ENCODE measurements at places on chromosomes 3 and 15. TPM values are rescaled to one million over a fixed set of nuclear protein-coding genes. Genes with fewer than 3 reads are reported as not detected.

DNA sequence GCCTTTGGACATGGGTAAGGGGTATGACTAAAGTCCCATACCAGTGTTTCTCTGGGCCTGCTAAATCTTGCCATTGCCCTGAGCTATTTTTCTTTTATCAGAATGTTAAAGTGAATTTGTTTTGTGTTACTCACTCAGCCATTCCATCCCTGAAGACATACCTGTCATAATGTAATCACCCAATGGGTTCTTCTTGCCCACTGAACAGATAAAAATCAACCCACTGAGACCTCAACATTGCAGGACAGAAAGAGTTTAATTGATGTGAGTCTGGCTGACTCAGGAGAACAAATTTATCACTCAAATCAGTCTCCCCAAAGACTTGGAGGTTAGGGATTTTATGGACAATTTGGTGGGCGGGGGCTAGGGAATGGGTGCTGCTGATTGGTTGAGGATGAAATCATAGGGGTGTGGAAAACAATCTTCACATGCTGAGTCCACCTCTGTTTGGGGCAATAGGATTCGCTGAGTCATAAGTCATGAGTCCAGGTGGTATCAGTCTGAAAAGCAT is 47.4 kb downstream of the ILDR1 start:
- H3K4me1 ChIP-seq = peaks cover 15% of the 10 kb centered on the region
- no peak for DNase-seq
- H3K27ac ChIP-seq = no peak overlapping the region
- H3K4me3 ChIP-seq = no peak overlapping the region
- no peaks in the 10 kb centered on the region for H3K27me3 ChIP-seq

DNA sequence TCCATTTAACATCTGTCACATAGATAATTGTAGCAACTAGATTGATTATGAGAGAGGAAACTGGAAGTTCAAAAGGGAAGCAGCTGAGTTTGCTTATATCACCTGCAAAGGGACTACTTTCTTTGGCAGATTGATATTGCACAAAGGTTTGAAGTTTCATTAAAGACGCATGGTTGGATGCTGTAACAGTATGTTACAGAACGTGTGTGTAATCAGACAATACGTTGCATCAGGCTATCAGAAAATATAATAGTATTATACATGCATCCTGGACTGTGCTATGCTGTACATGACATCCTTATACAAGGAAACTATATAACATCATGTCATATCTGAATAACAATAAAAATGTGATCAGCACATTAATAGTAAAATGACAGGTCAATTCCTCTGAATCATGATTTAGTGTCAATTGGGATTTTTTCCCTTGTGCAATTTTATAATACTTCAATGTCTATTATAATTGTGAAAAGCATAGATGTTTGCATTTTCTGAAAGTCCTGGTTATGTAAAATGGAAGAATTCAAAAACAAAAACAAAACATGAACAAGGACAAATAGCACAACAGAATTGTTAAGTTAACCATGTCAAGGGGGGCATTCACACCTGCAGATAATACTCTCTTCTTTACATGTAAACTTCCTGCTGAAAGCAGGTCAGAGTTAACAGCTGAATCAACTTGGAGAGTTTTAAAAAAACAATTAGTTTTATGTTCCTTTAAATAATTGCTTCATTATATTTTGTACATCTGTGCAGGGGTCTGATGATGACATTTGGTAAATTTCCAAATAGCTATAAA is 283.2 kb upstream of the KCNH8 start:
- peaks cover 4% of the 10 kb centered on the region for H3K27me3 ChIP-seq
- H3K36me3 ChIP-seq = no peaks in the 10 kb centered on the region
- H3K4me3 ChIP-seq = no peak overlapping the region
- H3K27ac ChIP-seq = no peak overlapping the region
- H3K4me1 ChIP-seq = no peaks in the 10 kb centered on the region

GRCh38 chr3:195556390-195556789 is 13.3 kb upstream of the PPP1R2 start:
- H3K27ac ChIP-seq = no peak overlapping the region
- no peaks in the 10 kb centered on the region for H3K36me3 ChIP-seq
- H3K4me1 ChIP-seq = peaks cover 20% of the 10 kb centered on the region
- H3K4me3 ChIP-seq = no peak overlapping the region
- no peak for DNase-seq

DNA sequence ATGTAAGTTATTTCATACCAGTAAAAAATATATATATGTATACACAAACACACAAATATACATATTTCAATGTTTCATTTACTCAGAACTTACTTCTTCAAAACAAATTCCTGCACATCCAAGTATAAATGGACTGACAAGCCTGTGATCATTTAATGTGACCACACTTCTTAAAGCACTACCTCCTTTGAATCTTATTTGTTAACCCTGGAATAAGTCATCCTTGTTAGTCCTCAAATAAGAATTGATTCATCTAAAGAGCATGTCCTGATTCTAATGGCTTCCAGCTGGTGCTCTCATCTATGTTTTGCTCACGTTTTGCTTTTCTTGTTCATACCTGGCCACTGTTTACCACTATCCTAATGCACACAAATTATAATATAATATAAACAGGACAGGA is 103.9 kb upstream of the UBP1 start:
- H3K4me1 ChIP-seq = peaks cover 34% of the 10 kb centered on the region

DNA sequence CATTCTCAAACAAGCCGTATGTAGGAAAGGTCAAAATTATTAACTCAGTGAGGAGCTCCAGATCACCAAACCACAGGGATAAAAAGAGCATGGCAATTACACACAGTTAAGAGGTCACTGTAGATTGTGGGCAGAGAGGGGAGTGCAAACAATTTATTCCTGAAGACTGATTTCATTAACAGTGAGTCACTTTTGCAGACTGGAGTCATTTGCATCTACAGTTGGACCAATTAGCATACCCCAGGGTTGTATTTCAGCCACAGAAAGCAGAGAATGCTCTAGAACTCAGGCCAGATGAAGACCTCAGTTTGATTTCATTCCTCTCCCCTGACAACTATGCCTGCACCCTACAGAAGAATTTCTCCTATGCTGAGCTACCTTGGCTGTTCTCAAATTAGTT is 40.1 kb downstream of the SETMAR start:
- H3K27ac ChIP-seq = no peak overlapping the region
- H3K4me1 ChIP-seq = no peaks in the 10 kb centered on the region
- no peaks in the 10 kb centered on the region for H3K36me3 ChIP-seq

DNA sequence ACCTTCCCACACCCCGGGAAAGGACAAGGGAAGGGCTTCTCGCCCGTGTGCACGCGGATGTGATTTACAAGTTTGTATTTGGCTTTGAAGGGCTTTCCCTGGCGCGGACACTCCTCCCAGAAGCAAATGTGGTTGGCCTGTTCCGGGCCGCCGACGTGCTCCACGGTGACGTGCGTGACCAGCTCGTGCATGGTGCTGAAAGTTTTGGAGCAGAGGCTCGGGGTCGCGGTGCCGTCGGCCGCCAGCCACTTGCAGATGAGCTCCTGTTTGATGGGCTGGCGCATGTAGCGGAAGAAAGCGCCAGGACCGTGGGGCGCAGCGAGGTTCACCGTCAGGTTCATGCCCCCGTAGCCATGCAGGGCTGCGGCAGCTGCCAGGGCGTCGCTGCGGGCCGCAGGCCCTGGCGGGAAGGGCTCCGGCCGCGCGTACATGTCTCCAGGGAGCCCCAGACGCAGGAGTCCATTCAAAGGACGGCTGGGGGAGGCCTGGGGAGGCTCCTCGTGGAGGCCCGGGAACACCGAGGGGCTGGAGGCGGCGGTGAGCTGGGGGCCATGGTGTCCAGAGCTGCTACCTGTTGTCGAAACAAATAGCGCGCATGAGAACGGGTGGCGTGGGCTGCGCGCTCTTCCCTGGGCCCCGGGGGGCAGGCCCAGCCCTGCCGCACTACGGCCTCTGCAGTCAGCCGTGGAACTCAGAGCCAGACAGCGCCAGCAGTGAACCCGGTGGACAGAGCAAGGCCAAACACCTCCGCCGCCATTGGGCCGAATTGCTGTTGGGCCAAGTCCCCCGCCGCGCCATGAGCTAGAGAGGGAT is 10.2 kb downstream of the ZIC4 start:
- peaks cover 26% of the 10 kb centered on the region for H3K36me3 ChIP-seq
- no peak overlapping the region for H3K4me3 ChIP-seq
- H3K27me3 ChIP-seq = peaks cover 92% of the 10 kb centered on the region
- no peak overlapping the region for H3K27ac ChIP-seq
- peaks cover 12% of the 10 kb centered on the region for H3K4me1 ChIP-seq
- DNase-seq = no peak

GRCh38 chr15:81225161-81225671 is 28.5 kb downstream of the IL16 start:
- DNase-seq = no peak
- H3K36me3 ChIP-seq = no peaks in the 10 kb centered on the region
- no peak overlapping the region for H3K27ac ChIP-seq
- H3K27me3 ChIP-seq = peaks cover 1% of the 10 kb centered on the region
- H3K4me3 ChIP-seq = no peak overlapping the region
- H3K4me1 ChIP-seq = no peaks in the 10 kb centered on the region

DNA sequence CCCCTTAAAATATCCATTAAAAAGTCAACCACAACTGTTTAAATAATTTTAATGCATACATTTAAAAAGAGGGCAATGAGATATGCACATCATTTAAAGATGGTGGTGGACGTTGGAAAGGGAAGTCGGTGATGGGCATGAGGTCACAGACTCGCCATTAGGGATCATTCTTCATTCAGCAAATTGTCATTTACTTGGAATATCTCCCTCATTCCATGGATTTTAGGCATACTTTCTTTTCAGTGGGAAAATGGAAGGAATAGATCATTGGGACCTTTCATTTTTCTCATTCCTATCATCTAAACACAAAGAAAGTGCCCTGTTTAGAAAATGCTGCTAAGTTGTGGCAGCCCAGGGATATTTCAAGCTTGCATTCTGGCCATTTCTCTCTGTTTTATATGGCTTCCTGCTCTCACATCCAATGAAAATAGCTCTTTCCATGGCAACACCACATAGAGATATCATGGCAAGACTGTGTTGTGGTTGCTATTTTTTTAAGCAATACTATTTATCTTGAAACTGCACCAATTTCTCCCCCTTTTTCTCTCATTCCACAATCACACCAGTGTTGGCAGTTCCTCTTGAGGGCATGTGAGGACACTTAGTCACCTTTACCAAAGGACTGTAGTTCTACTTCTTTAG is 40.7 kb upstream of the LMCD1 start:
- peaks cover 8% of the 10 kb centered on the region for H3K36me3 ChIP-seq
- no peak overlapping the region for H3K4me3 ChIP-seq
- H3K4me1 ChIP-seq = no peaks in the 10 kb centered on the region
- no peak overlapping the region for H3K27ac ChIP-seq
- DNase-seq = no peak

DNA sequence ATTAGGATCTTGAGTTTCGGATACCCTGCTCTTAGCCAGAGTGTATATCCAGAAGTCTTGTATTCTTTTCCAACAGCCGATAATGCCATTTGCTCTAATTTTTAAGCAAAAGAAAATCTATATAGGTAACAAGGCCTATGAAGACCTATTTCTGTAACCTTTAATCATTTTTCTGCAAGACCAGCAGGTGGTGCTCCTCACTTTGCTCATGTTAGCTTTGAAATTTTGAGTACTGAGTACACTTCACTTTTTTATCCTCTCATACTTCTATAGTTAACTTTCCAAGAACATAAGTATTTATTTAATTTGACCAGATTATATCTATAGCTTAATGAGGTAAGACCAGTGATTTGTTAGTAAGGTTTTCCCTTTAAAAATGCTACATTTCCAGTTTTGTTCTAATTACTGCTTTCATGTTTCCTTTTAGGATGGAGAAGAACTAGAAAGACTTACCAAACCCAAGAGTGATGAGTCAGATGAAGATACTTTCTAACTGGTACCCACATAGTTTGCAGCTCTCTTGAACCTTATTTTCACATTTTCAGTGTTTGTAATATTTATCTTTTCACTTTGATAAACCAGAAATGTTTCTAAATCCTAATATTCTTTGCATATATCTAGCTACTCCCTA is 20.5 kb downstream of the SLC35A5 start:
- peak; percentile 22 for DNase-seq
- H3K4me1 ChIP-seq = peaks cover 42% of the 10 kb centered on the region
- H3K27me3 ChIP-seq = no peaks in the 10 kb centered on the region
- H3K36me3 ChIP-seq = no peaks in the 10 kb centered on the region

- no peaks in the 10 kb centered on the region for H3K27me3 ChIP-seq
- no peaks in the 10 kb centered on the region for H3K36me3 ChIP-seq
- H3K4me1 ChIP-seq = no peaks in the 10 kb centered on the region
- DNase-seq = no peak
- H3K4me3 ChIP-seq = no peak overlapping the region
These were observed 748.9 kb downstream of the MECOM start for GRCh38 chr3:168914662-168915061.

The PTPRG gene
- not detected for polyA plus RNA-seq

The TICRR gene
- polyA plus RNA-seq = not detected

The MASP1 gene
- polyA plus RNA-seq = not detected

The TRIM69 gene
- 9.4 TPM for polyA plus RNA-seq

The SNRPA1 gene
- polyA plus RNA-seq = 60.4 TPM

The ZDHHC19 gene
- polyA plus RNA-seq = 4.7 TPM

The PRTG gene
- not detected for polyA plus RNA-seq

The TOPBP1 gene
- polyA plus RNA-seq = 13.0 TPM

The ARID3B gene
- polyA plus RNA-seq = 5.0 TPM

All from naive B cell (primary cell).